ENCODE measurements at places on chromosomes 3 and 15.

DNA sequence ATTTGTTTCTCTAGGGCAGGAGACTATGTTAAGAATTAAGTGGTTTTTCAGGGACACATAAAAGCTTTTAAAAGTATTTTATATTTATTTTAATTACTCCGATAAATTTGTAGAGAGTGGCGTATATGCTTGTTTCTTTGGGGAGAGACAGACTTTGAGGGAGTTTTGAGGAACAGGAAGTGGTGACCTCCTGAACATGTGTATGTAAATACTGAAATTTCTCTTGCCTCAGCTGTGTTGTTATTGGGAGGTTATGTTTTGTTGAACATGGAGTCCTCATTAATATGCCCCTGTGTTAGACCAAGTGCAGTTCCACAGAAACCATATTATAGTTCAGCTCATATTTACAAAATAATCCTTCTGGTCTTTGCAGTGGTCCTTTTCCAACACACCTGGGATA lies 41.8 kb upstream of the UTS2B start:
- no peak for DNase-seq

GRCh38 chr3:8441969-8442559 lies 59.6 kb upstream of the LMCD1 start:
- DNase-seq = no peak

GRCh38 chr3:193851428-193851847 lies 258.4 kb downstream of the OPA1 start:
- DNase-seq = no peak

DNA sequence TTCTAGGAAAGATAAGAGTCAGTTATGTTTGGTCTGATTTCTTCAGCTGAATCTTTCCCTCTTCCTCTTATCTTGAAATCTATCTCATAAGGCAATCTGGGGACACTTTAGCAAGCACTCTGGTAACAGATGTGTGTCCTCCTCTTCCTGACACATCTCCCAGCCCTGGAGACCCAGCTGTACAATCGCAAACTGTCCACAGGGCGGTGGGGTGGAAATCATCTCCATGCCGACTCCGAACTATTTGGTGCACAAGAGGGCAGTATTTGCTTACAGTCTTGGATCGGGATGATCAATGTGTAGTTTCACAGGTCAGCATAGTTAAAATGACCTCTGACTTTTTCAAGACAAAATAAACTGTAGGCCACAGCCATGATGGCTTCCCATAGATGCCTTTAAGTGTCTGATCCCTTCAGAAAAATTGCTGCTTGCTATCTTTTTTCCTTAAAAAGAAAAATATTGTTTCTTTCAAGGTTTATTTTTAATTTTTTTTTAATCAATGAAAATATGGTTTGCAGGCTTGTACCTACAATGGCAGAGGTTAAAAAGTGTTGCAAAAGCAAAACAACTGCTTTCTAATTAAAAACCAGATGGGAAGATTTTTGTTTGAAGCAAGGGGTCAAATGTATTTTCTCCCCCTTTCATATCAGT lies 17.7 kb downstream of the EEFSEC start:
- peak; percentile 16 for DNase-seq

GRCh38 chr3:87268646-87269211 lies 7.7 kb downstream of the POU1F1 start:
- no peak for DNase-seq

DNA sequence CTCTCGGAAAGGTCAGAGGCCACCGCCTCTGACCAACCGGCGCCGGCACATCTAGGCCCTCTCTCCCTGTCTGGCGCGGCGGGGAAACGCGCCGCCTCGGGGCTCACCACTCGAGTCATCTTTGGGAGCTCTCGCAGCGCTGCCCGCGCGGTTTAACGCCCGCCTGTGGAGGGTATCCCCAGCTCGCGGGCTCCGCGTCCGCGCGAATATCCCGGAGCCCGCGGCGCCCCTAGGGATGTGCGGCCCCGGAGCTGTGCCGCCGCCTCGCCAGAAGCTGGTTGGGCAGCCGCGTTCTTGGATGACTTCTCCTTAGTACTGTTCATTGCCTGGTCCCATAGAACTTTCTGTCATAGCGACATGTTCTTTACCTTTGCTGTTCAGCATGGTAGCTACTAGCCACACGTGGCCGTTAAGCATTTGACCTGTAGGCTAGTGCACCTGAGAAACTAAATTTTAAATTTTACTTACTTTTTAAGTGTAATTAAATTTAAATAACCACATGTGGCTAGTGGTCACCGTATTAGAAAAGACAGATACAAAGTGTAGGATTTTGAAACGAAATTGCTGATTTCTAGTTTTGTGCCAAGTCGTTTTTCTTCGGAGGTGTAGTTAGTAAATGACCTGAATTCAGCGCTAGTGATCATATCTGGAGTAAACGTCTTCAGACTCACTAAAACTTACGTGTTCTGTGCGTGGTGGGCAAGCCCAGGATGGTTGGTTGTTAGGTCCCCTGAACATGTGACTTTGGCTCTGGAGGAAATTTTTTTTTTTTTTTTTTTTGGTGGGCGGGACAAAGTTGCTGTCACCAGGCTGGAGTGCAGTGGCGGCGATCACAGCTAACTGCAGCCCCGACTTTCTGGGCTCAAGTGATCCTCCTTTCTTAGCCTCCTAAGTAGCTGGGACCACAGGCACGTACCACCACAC lies 835 bp downstream of the ARIH2 start:
- DNase-seq = peak; percentile 72

DNA sequence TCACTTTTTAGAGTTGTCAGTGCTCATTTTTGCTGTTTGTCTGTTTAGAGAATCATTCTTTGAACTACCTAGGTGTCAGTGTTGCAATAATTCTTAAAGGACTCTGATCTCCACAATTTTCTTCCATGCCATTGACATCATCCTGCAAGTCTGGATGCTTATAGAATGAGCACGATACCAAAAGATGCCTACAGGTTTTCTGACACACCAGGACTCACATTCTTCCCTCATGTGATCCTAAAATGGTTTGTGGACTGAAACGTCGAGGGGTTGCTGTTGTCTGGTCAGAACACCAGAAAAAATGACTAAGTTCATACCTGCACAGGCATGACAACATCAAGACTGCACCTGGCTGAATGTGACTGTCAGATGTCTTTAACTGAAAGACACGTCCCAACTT lies 95.9 kb downstream of the SEMA5B start:
- DNase-seq = no peak

DNA sequence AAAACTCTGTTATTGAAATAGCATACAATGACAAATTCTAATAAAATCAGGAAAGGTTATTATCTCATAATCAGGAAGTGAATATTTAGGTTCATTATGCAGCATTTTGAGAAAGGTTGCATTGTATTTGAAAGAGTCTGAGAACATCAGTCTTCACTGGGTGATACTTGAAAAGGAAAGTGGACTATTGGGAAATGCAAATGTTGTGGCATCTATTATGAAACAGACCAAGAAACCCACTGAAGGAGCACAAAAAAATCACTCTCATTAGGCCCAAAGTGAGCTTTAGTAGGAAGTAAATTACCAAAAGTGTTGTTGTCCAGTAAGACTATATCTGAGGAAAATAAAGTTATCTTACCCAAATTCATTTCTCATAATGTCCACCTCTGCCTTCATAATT lies 90.8 kb downstream of the ZPLD1 start:
- no peak for DNase-seq

DNA sequence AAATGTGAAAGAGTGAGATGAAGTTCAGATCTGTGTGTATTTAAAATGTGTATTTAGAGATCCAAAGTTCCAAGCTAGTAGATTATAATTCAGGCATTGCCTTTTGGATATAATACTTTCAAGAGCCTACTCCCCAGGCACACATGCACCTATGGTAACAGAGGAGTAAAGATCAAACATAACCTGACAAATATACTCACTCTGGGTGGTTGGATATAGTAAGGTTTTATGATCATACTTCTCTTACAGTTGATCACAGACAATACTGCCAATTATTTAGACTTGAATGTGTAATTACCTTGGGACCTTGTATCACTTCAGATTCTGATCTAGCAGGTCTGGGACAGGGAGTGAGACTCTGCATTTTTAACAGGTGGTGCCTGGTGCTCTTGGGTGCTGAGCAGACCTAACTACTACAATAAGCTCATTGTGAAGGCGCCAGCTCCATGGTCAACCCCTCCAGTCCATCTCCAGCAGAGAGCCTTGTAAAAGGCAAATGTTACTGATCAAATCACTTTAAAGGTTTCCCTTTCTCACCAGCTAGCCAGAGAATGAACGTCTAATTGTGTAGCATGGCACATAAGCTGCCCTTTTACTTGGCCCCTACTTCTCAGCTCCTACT lies 55.5 kb downstream of the NBEAL2 start:
- no peak for DNase-seq

- DNase-seq = no peak
Measured at GRCh38 chr3:84946240-84946639, 12.5 kb upstream of the CADM2 start.

- no peak for DNase-seq
Measured at GRCh38 chr3:138944929-138945708, 1.8 kb downstream of the FOXL2 start.

DNA sequence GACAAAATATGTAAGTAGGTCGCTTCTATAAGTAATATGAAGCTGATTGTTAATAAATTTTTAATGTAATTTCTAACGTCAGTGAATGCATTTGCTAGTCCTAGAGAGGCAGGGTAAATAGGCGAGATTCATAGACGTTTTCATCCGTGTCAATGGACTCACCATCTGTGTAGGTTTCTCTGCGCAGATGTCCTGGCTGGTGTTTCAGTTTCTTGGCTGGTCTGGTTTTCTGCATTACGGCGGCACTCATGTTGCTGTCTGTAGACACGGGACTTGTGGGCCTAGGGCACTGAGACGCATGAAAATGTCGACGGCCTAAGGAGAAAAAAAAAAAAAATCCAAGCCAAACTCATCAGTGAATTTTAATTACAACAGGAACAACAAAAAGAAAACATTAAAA lies 1153.3 kb downstream of the ROBO1 start:
- no peak for DNase-seq

DNA sequence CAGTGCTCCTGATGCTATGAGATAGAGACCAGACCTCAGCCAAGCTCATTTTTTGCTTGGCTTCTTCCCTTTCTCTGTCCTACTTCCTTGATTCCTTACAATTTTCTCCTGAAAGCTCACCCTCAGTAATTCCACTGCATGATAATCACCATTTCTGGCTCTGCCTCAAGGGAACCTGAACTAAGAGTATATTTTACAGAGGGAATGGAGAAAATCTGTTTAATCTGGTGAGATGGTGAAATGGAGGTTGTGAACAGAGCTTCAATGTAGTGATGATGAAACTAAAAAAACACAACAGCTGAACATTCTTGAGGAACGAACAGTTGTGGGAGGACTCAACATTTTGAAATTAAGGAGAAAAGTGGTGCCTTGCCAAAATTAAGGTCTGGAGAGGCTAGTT lies 16.3 kb downstream of the HHLA2 start:
- no peak for DNase-seq

DNA sequence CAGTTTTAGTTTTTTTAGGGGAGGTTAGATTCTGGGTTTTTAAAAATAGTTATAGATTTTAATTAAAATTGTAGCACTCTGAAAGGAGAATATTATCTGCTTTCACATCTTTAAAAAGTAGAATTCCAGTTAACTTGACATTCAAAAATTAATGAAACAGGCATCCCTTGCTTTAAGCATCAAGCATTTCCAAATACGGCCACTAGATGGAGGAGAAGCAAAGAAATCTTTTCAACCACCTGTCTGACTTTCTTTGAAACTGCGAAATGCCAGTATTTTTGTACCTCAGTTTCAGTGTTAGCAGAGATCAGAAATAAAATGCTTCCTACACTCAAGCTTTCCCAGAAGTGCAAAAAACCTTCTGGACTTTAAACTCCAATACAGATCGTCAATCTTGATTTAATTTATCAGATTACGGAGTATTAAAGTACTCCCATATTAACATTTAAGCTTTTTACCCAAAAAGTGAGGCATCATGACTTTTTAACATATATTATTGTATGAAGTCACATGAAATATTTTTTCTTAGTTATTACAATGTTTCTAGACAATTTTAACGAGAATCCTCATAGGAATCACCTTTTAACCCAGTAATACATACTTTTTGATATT lies 153.3 kb downstream of the P3H2 start:
- peak; percentile 44 for DNase-seq

- no peak for DNase-seq
Measured at GRCh38 chr3:184443364-184443763, 63.5 kb downstream of the CHRD start.

DNA sequence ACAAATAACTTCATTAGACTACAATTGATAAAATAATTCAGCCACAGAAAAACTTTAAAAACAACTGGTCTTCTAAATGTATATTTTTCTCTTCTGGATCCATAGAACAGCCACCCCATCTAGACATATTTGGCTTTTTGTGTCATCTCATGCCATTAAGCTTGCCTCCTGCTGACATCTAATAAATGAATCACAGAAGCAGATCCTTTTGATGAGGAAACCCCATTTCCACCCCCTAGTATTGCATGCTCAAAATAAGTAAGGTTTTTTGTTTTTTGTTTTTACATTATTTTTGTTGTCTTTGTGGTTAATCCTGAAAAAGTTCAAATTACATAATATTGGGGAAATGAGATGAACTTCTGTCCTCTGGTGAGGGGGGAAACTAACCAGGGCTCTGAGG lies 94.8 kb downstream of the DUT start:
- DNase-seq = no peak

GRCh38 chr15:87781959-87782625 lies 474.4 kb downstream of the NTRK3 start:
- DNase-seq = no peak

GRCh38 chr3:58163234-58163633 lies 47.5 kb downstream of the DNASE1L3 start:
- no peak for DNase-seq

DNA sequence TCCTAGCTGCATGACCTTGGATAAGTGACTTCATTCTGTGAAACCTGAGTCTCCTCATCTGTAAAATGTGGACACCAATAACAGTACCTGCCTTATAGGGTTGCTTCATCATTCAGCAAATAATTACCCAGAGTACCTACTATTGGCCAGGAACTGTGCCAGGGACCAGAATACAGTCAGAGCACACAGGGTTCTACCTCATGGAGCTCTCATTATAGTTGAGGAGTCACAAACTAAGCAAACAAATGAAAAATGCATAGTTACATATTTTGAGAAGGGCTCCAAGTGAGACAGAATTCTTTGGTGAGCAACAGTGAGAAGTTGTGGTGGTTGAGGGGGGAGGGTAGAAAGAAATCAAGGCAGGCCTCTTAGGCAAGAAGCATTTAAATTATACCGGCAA lies 308.6 kb upstream of the WNT5A start:
- DNase-seq = no peak

DNA sequence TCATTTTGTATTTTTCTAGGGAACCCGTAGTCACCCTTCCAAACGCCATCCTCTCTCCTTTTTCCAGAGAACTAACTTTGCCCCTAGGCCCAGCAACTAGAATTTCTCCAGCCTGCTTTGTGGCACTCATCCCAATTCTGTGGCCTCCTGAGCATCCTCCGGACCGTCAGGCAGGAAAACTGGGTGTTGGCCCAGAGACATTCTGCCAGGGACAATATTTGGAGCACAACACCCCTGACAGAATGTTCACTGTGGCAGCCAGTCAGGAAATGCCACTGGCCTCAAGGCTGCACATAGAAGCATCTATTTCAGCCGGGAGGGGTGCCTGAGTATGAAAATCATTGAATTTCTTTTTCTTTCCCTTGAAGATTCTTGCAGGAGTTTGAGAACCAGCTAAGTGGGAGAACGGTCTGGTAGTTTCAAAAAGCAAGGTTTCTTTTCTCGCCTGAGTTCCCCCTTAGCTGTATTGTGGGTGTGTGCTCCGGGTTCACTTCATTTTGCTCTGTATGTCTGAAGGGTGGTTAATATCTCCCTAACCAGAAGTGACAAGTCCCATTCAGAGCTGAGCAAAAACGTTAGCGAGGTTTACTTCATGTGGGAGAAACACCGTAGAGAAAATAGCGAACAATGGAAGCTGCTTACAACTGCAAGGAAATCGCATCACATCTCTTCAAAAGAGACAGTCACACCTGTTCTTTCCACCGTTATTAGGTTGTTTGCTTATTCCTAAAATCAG lies 108.1 kb upstream of the TPM1 start:
- DNase-seq = no peak
